Cortex of kidney (tissue), 1 donor: ENCODE measurements at places on chromosomes 5 and 9.

- DNase-seq, result no peak
Observed at GRCh38 chr5:1548702-1549474, 25.1 kb upstream of the LPCAT1 start.

DNA sequence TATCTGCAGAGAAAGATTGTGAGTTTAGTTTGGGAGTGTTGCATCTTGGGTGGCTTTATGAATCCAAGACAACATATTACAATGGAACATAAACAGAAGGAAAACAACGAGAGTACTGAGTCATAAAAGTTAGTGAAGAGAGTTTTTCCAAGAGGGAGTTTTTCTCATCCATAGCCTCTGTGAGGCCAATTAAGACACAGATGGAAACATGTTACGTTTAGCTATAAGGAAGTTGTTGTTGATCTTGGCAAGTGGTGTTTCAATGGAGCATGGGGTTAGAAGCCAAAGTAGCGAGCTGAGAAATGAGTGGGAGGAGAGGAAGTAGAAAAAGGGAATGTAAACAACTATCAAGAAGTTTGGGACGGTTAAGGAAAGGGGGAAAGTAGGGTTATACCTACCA lies 53.3 kb upstream of the SPATA31D4 start:
- no peak for DNase-seq

GRCh38 chr5:142474431-142475094 lies 149.7 kb upstream of the SPRY4 start:
- DNase-seq, result no peak

DNA sequence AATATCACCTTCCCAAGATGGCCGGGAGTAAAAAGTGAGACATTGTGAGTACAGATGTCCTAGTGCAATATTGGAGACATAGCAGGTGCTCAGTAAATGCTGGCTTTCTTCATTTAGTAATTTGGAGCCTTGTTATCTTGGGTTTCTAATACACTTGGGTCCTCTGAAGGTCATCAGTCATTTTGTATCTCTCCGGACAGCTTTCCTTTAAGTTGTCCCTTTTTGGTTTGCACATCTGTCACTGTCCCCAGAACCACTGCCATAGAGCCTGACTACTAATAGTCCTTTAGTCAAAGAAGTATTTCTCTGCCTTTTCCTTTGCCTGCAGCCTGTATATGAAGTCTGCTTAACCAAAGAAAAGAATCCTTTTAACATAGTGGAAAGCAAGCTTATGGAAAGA lies 7.8 kb upstream of the ANGPTL2 start:
- DNase-seq, result no peak

DNA sequence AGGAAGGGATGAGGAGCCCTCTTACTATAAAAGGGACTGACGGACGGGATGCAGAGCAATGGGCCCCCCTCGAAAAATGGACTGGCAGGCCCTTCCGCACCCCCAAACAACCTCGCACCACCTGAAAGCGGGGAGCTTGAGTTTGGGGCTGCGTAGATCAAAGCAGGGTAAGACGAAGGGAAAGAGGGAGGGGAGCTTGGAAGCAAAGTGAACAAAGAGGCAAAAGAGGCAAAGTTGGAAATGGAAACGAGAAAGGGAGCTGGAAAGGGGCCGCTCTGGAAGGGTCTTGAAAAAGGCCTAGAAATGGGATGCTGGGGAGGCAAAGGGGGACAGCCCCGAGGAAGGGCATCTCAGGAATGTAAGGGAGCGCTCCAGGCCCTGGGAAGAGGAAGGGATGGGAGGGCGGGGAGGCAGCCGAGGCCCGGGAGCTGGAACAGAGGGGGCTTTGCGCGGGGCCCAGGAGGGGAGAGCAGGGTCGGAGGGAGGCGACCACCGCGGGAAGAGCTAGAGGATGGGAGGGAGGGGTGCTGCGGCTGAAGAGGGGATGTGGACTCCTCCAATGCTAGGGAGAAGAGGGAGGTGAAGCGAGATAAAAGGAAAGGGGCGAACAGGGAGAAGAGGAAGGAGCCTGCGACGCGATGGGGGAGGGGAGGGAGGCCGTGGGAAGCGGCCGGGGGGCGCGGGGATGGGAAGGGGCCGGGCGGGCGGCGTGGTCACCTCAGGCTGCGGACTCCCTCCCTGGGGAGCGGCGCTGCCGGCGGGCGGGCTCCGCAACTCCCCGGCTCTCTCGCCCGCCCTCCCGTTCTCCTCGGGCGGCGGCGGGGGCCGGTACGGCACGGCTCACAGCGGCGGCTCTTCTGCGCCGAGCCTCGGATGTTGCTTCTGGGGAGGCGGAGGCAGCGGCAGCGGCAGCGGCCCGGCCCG lies 577 bp downstream of the RNF145 start:
- no peak for DNase-seq

GRCh38 chr5:129063483-129064113 lies 31.0 kb upstream of the ISOC1 start:
- DNase-seq, result no peak

DNA sequence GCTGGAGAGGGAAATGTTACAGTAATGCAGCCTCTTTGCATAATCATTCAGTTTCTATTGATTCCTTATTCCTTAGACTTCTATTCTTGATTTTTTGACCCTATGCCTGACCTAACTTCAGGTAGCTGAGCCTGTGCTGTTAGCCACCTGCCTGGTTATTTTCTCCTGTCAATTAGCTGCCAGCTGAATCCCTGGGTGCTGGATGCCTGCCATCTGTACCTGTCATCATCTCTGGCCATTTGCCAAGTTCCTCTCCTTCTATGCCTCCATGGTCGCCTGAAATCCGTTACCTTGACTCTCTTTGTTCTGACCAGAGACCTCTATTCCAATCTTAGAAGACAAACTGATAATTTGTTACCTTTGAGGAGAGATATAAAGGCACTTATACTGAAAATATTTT lies 178.3 kb downstream of the CAVIN4 start:
- no peak for DNase-seq

- DNase-seq, result no peak
Observed at GRCh38 chr5:133396187-133396741, 216.1 kb downstream of the FSTL4 start.

- DNase-seq, result no peak
Observed at GRCh38 chr9:105994970-105995369, 300.6 kb downstream of the TMEM38B start.

- no peak for DNase-seq
Observed at GRCh38 chr9:127049044-127049443, 73.4 kb downstream of the ANGPTL2 start.

DNA sequence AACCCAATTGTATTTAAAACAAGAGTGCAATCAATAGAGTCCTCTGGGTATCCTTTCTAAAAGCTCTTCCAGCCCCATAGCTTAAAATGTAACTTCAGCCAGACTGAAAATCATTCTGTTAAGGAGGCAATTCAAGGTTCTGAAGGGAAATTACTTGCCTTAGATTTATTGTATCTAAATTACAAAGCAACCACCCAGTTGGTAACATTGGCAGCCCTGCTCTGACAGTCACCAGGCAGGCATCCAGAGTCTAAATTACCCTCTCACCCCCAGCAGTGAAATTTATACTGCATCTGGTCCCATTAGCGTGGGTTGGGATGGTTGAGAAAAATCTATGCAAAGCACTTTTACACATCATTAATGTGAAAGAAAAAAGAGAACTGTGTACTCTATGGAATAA lies 514.7 kb downstream of the MTRR start:
- no peak for DNase-seq

DNA sequence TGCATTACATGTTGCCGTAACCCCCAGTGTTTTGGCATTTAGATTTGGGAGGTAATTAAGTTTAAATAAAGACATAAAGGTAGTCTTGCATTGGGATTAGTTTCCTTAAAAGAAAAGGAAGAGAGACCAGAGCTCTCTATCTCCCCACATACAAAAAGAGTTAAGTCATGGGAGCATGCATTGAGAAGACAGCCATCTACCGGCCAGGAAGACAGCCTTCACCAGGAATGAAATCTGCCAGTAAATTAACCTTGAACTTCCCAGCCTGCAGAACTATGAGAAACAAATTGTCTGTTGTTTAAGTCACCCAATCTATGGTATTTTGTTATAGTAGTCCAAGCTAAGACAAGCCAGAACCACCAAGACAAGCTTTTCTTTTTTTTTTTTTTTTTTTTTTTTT lies 567.0 kb upstream of the CDH18 start:
- no peak for DNase-seq
